Body of pancreas (tissue), 4 donors: ENCODE measurements at places on chromosomes 5 and 9. TPM values are rescaled to one million over a fixed set of nuclear protein-coding genes. Genes with fewer than 3 reads are reported as not detected.
A peak's percentile ranks its signal among the peaks of the same experiment; 100 is the strongest.

GRCh38 chr5:171450423-171451331 lies 31.2 kb downstream of the FGF18 start:
- H3K27me3 ChIP-seq = no peaks in the 10 kb centered on the region
- no peaks in the 10 kb centered on the region for H3K4me1 ChIP-seq
- peak; percentile 29 for DNase-seq
- no peak overlapping the region for H3K4me3 ChIP-seq

DNA sequence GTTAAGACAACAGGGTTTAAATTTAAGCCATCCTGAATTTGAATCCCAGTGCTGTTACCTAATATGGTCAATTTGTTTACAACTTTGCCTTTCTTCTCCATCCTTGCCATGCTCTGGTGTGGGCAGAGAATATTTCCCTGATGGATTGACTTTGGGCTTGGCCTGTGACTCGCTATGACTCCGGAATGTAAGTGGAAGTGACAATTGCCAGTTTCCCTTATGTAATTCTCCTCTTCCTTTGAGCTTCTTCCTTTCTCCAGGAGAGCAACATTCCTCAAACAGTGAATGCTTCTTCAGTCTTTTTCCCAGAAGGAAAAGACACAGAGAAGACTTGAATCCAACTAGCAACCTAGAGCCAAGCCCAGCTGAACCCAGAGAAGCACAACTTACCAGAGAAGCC lies 159.1 kb downstream of the LURAP1L start:
- no peaks in the 10 kb centered on the region for H3K36me3 ChIP-seq
- no peak for DNase-seq
- H3K27ac ChIP-seq = no peak overlapping the region
- H3K27me3 ChIP-seq = no peaks in the 10 kb centered on the region

DNA sequence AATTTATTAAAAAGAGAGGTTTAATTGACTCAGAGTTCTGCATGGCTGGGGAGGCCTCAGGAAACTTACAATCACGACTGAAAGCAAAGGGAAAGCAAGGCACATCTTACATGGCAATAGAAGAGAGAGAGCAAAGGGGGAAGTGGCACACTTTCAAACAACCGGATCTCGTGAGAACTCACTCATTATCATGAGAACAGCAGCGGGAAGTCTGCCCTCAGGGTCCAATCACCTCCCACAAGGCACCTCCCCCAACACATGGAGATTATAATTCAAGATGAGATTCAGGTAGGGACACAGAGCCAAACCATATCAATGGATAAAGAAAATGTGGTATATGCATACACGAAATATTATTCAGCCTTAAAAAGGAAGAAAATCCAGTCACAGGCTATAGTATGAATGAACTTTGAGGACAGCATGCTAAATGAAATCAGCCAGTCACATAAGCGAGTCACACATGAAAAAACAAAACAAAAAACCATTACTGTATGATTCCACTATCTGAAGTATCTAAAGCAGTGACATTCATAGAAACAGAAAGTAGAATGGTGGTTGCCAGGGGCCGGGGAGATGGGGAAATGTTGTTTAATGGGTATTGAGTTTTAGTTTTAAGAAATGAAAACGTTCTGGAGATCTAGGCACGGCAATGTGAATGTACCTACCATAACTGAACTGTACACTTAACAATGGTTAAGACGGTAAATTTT lies 83.4 kb upstream of the PCA3 start:
- no peaks in the 10 kb centered on the region for H3K36me3 ChIP-seq
- no peak overlapping the region for H3K27ac ChIP-seq
- H3K27me3 ChIP-seq = no peaks in the 10 kb centered on the region
- no peak overlapping the region for H3K4me3 ChIP-seq
- no peak for DNase-seq

GRCh38 chr5:129670957-129671500 lies 76.9 kb upstream of the MINAR2 start:
- H3K27ac ChIP-seq = no peak overlapping the region
- H3K4me3 ChIP-seq = no peak overlapping the region
- no peaks in the 10 kb centered on the region for H3K36me3 ChIP-seq
- H3K27me3 ChIP-seq = no peaks in the 10 kb centered on the region

GRCh38 chr9:130421802-130422276 lies 22.9 kb upstream of the ASS1 start:
- no peaks in the 10 kb centered on the region for H3K36me3 ChIP-seq
- H3K4me3 ChIP-seq = no peak overlapping the region
- no peaks in the 10 kb centered on the region for H3K27me3 ChIP-seq

DNA sequence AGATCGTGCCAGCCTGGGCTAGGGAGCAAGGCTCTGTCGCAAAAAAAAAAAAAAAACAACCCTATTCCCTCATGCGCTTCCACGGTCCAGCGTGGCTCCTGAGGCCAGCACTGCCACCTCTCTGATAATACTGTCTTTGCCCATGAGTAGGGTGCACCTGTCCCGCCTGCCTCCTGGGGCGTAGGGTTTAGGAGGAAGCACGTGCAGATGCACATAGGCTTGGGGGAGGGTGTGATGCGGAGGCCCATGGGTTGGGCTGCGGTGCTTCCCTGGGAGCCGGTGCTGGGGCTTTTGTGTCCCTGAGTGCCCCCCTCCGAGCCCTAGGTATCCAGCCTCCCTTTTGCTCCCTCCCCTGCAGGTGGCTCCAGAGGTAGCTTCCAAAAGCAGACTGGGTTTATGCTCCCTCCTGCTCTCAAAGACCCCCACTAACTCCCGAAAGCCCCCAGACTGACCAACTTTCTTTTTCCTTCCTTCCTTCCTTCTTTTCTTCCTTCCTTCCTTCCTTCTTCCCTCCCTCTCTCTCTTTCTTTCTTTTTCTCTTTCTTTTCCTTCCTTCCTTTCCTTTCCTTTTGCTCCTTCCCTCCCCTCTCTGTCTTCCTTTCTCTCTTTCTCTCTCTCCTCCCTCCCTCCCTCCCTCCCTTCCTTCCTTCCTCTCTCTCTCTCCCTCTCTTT lies 12.8 kb downstream of the FGFR4 start:
- peaks cover 51% of the 10 kb centered on the region for H3K4me1 ChIP-seq
- no peak overlapping the region for H3K4me3 ChIP-seq
- H3K27ac ChIP-seq = no peak overlapping the region
- peak; percentile 49 for DNase-seq

DNA sequence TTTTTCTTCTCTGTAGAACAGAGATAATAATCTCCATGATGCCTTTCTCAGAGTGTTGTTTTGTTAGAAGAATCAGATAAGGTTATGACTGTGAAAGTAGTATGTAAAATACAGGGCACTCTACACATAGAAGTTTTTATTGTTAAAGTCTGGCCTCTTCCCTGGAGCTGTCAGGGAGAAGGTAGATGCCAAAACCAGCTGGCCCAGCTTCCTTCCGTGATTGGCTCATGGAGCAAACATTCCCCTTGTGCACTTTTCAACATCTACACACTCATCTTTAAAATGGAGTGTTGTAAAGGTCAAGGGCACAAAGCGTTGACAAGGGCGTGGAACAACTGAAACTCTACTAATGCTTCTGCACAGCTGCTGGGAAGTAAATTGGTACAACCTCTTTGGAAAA lies 7.4 kb upstream of the RNF183 start:
- H3K4me1 ChIP-seq = no peaks in the 10 kb centered on the region
- no peak overlapping the region for H3K4me3 ChIP-seq
- no peak for DNase-seq
- H3K27ac ChIP-seq = no peak overlapping the region

GRCh38 chr9:135766251-135766650 lies 64.3 kb downstream of the KCNT1 start:
- no peak overlapping the region for H3K27ac ChIP-seq
- no peaks in the 10 kb centered on the region for H3K4me1 ChIP-seq
- H3K4me3 ChIP-seq = no peak overlapping the region
- DNase-seq = no peak
- H3K36me3 ChIP-seq = no peaks in the 10 kb centered on the region
- no peaks in the 10 kb centered on the region for H3K27me3 ChIP-seq

DNA sequence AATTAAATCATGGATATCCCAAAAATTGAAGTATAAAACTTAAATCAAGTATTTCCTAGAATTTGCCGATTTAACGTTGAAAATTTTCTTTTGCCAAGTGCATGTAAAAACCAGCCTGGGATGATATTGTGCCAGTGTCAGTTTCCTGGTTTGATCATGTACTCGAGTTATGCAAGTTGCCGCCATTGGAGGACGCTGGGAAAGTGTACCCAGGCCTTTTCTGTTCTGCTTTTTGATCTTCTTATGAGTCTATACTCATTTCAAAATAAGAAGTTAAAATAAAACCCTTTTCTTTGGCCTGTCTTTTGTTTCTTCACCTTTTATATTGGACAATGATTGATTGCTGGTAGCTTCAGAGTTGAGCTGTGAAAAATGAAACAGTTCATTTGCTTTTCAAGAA lies 93.1 kb upstream of the NFIL3 start:
- no peaks in the 10 kb centered on the region for H3K36me3 ChIP-seq
- no peaks in the 10 kb centered on the region for H3K27me3 ChIP-seq
- no peaks in the 10 kb centered on the region for H3K4me1 ChIP-seq
- no peak overlapping the region for H3K27ac ChIP-seq
- no peak overlapping the region for H3K4me3 ChIP-seq
- DNase-seq = peak; percentile 10

- no peak overlapping the region for H3K27ac ChIP-seq
- no peak for DNase-seq
- H3K4me3 ChIP-seq = no peak overlapping the region
- no peaks in the 10 kb centered on the region for H3K36me3 ChIP-seq
- no peaks in the 10 kb centered on the region for H3K27me3 ChIP-seq
- no peaks in the 10 kb centered on the region for H3K4me1 ChIP-seq
Observed at GRCh38 chr9:134688231-134688630, 46.6 kb downstream of the COL5A1 start.

GRCh38 chr5:168348084-168348414 lies 56.6 kb downstream of the WWC1 start:
- DNase-seq = no peak
- H3K4me1 ChIP-seq = peaks cover 57% of the 10 kb centered on the region
- H3K27ac ChIP-seq = peak overlapping the region; percentile 70
- no peaks in the 10 kb centered on the region for H3K27me3 ChIP-seq
- no peaks in the 10 kb centered on the region for H3K36me3 ChIP-seq
- H3K4me3 ChIP-seq = no peak overlapping the region

- H3K27me3 ChIP-seq = no peaks in the 10 kb centered on the region
- H3K36me3 ChIP-seq = no peaks in the 10 kb centered on the region
- peaks cover 67% of the 10 kb centered on the region for H3K4me1 ChIP-seq
- no peak overlapping the region for H3K4me3 ChIP-seq
Observed at GRCh38 chr9:134390537-134390936, 64.3 kb downstream of the RXRA start.

Gene CRHBP
- 0.26 TPM for total RNA-seq

Gene GSN
- total RNA-seq = 753 TPM

Gene ANKH
- total RNA-seq = 19.1 TPM
